ENCODE measurements at places on chromosomes 3 and 15. TPM values are rescaled to one million over a fixed set of nuclear protein-coding genes. Genes with fewer than 3 reads are reported as not detected.
A peak's percentile ranks its signal among the peaks of the same experiment; 100 is the strongest.

DNAJA4 gene
- total RNA-seq = 5.4 TPM

- no peak overlapping the region for H3K27ac ChIP-seq
- H3K27me3 ChIP-seq = no peaks in the 10 kb centered on the region
- H3K36me3 ChIP-seq = no peaks in the 10 kb centered on the region
- DNase-seq = no peak
- no peak overlapping the region for H3K4me3 ChIP-seq
These were observed 56.8 kb upstream of the TPM1 start for GRCh38 chr15:62985768-62986167.

- no peak overlapping the region for H3K27ac ChIP-seq
- peaks cover 62% of the 10 kb centered on the region for H3K27me3 ChIP-seq
- no peak overlapping the region for H3K4me3 ChIP-seq
- DNase-seq = peak; percentile 74
These were observed 107.1 kb upstream of the ICE2 start for GRCh38 chr15:60585743-60586708.

- H3K27ac ChIP-seq = 0 out of 2 replicates have a peak overlapping the region, but pooled peaks have one; percentile 6
- H3K4me3 ChIP-seq = no peak overlapping the region
- H3K4me1 ChIP-seq = peaks cover 50% of the 10 kb centered on the region
- no peaks in the 10 kb centered on the region for H3K36me3 ChIP-seq
- DNase-seq = peak; percentile 50
- H3K27me3 ChIP-seq = no peaks in the 10 kb centered on the region
These were observed 24.1 kb downstream of the SLC28A1 start for GRCh38 chr15:84908564-84908963.

GRCh38 chr3:188574885-188575284 is 420.9 kb downstream of the LPP start:
- no peaks in the 10 kb centered on the region for H3K27me3 ChIP-seq
- no peak for DNase-seq
- H3K27ac ChIP-seq = no peak overlapping the region

- no peaks in the 10 kb centered on the region for H3K4me1 ChIP-seq
- no peak overlapping the region for H3K27ac ChIP-seq
- peaks cover 31% of the 10 kb centered on the region for H3K36me3 ChIP-seq
- H3K4me3 ChIP-seq = no peak overlapping the region
- no peak for DNase-seq
These were observed 34.0 kb downstream of the ZNF592 start for GRCh38 chr15:84782346-84782745.

- DNase-seq = peak; percentile 95
- peak overlapping the region; percentile 81 for H3K27ac ChIP-seq
- H3K4me1 ChIP-seq = peaks cover 28% of the 10 kb centered on the region
- H3K4me3 ChIP-seq = peak overlapping the region; percentile 10
- no peaks in the 10 kb centered on the region for H3K27me3 ChIP-seq
These were observed 96.1 kb downstream of the FMN1 start for GRCh38 chr15:33098094-33099058.

- H3K4me1 ChIP-seq = no peaks in the 10 kb centered on the region
- no peak for DNase-seq
- no peak overlapping the region for H3K27ac ChIP-seq
- H3K27me3 ChIP-seq = no peaks in the 10 kb centered on the region
These were observed 787.9 kb upstream of the LMCD1 start for GRCh38 chr3:7713724-7714123.

DNA sequence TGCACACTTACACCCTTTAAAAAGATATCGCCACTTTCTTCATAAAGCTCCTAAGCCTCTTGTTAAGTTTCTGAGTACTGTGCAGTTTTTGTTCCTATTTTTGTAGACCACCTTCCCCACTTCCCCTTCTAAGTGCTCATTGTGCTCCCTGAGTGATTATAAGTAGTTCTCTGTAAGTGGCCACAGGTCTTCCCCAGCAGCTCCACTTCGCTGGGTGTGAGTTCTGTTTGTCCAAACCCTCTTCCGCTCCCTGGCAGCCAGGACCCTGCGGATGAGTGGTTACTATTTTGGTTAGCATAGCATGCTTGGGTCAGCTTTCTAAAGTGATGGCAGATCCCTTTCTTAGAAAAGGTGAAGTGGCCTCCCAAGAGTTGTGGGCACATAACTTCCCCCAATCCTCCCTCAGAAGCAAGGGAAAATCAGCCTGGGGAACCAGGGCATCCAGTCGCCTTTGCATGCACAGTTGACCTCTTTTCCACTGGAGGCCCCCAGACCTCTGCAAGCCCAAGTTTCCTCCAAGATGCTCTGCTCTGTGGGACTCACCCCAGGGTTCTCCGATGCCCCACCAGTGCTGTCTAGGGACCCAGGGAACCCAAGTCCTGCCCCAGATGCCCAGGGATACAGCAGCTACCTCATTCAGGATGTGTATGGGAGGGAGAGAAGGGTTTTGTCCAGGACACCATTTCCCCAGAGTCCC is 69.6 kb downstream of the ATP10A start:
- no peak overlapping the region for H3K4me3 ChIP-seq
- no peaks in the 10 kb centered on the region for H3K4me1 ChIP-seq
- no peak overlapping the region for H3K27ac ChIP-seq
- no peaks in the 10 kb centered on the region for H3K36me3 ChIP-seq
- DNase-seq = no peak
- H3K27me3 ChIP-seq = no peaks in the 10 kb centered on the region

GRCh38 chr3:76990606-76991005 is 49.3 kb upstream of the ROBO2 start:
- no peak for DNase-seq
- H3K4me3 ChIP-seq = no peak overlapping the region
- no peak overlapping the region for H3K27ac ChIP-seq
- no peaks in the 10 kb centered on the region for H3K4me1 ChIP-seq

Measured in PC-3 (cell line).